ENCODE measurements at places on chromosomes 12 and 14.

GRCh38 chr14:34956931-34957330 lies 25.9 kb upstream of the SRP54 start:
- no peak for DNase-seq

- no peak for DNase-seq
Observed at GRCh38 chr12:10982244-10982643, 4.5 kb downstream of the TAS2R50 start.

- no peak for DNase-seq
Observed at GRCh38 chr14:95303552-95303951, 16.2 kb downstream of the CLMN start.

DNA sequence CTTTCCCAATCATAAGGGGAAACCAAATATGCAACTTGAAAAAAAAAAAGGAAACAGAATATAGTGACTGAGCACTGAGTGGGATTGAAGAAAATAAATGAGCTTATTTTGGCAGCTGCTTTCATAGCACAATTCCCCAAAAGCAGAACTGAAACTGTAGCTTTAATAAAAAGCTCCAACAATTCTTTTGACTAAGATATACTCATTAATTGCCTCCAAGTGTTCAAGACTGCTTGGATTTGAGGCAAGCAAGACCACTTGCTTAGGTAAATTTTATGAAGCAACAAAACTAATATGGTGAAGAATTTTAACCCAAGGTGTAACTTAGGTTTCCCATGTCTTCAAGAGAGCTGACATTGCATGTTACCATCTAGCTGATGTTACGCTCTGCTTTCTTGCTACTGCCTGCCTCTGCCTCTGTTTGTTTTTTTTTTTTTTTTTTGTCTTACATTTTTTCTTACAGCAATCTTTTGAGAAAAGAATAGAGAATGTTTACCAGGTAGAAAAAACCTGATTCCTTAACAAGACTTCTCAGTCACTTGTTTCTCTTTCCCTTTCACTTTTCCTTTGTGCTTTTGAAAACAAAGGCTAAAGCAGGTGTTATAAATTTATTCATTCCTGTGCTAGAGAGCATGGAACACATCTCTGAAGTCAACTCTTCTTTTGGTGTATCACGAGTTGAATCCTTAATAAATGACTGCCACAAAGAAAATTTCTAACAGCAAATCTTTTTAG lies 134.4 kb downstream of the BCAT1 start:
- DNase-seq: no peak

- no peak for DNase-seq
Observed at GRCh38 chr12:111211910-111212757, 156.8 kb downstream of the PHETA1 start.

DNA sequence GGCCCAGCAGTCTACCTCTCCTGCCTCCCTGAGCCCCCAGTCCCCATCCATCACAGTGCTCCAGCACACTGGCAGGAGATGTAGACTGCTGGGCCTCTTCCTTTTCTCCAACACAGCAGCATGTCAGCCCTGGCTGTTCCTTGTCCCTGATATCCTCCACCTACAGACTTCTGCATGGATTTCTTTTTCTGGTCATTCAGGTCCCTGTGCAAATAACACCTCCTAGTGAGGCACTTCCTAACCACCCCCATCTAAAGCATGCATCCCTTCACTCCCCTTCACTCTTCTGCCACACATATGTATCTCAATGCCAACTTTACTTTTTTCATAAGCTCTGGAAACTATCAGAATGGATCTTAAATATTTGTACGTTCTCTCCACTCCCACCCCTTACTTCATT lies 81.5 kb downstream of the SLC24A4 start:
- DNase-seq: no peak

DNA sequence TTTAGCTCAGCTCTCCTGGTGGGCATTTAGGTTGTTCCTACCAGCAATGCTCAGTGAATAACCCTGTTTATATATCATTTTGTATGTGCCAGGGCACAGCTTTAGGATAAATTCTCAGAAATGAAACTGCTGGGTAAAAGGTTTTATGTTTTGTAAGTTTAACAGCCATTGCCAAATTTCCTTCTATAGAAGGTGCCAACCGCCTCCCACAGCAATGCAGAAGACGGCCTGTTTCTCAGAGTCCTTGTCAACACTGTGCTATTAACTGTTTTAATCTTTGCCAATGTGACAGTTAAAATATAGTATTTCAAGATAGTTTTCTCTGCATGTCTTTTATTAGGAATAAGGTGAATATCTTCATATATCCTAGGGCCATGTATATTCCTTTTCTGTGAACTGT lies 65.0 kb downstream of the PPP1R13B start:
- DNase-seq: no peak

DNA sequence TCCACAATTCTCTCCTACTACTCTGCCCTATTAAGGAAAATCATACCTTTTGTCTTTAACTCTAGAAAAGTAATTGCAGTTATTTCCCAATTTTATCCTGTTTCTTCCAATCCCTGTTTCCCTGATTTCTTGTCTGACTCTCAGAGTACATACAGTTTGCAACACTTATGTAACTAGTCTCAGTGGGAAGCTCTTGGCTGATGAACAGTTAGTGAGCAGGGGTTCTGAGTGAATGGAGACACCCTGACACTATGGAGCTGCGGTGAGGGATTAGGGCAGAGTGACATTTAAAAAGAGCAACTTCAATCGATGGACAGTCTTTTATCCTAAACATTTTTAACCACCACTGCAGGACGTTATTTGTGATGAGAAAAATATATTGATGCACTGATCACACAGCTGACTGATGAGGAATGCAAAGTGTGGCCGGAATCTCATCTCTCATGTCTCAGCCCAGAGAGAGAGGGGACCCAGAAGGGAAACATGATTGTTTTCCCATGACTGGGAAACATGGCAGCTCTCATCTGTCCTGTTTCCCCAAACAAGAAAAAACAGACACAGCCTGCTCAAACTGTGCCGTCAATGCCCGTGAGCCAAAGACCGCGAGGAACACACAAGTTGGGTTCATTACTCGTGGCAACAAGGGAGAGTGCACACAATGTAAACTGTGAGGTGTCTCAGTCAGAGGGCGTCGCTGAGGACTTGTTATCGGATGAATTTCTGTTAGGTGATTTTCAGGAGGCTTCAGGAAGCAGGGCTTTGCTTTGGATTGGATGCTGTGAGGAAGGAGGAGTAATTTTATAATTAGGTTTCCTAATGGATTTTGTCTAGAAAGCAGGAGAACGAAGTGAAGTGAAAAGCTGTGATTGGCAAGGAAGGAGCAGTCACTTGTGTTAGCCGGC lies 5.2 kb upstream of the SLC6A13 start:
- DNase-seq: no peak

DNA sequence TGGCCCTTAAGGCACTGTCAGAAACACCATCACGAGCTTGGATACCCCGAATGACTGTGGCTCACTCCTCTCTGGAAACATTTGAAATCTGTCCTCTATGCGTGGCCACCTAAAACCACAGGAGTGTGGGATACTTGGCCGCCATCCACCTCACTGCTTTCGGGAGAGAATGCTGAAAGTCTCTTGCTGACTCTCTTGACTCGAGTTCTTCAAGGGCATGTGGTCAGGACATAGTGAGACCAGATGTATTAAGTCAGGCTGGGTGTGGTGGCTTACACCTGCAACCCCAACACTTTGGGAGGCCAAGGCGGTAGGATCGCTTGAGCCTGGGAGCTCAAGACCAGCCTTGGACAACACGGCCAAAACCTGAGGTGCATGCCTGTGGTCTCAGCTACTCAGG lies 174.7 kb upstream of the ALG10B start:
- no peak for DNase-seq

- peak; percentile 61 for DNase-seq
Observed at GRCh38 chr12:121811434-121812319, 7.9 kb downstream of the SETD1B start.

DNA sequence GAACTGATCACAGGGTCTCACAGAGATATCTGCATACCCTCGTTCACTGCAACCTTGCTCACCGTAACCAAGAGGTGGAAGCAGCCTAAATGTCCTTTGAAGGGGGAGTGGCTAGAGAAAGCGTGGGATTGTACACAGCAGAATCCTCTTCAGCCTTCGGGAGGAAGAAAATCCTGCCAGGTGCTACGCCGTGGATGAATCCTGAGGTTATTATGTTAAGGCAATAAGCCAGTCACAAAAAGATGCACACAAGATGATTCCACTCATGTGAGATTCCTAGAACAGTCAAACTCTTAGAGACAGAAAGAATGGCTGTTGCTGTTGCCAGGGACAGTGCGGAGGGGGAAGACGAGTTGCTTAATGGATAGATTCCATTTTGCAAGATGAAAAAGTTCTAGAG lies 39.6 kb upstream of the SFSWAP start:
- no peak for DNase-seq

DNA sequence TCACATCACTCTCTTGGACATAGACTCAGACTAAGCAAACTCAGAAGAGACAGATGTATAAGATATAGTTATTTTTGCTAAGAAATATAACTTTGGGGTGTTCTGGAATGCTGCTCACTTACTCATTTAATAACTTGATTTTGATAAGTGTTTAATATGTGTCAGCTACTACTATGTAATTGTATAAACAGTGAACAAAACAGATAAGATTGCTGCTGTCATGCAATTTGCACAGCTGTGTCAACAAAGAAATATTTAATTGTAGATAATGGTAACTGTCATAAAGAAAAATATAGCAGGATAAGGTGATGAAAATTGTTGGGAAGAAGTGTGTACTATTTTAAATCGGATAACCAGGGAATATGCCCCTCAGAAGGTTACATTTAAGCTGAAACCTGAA lies 84.1 kb upstream of the ZDHHC17 start:
- no peak for DNase-seq

- DNase-seq: no peak
Observed at GRCh38 chr14:103192246-103192840, 69.1 kb downstream of the TNFAIP2 start.

DNA sequence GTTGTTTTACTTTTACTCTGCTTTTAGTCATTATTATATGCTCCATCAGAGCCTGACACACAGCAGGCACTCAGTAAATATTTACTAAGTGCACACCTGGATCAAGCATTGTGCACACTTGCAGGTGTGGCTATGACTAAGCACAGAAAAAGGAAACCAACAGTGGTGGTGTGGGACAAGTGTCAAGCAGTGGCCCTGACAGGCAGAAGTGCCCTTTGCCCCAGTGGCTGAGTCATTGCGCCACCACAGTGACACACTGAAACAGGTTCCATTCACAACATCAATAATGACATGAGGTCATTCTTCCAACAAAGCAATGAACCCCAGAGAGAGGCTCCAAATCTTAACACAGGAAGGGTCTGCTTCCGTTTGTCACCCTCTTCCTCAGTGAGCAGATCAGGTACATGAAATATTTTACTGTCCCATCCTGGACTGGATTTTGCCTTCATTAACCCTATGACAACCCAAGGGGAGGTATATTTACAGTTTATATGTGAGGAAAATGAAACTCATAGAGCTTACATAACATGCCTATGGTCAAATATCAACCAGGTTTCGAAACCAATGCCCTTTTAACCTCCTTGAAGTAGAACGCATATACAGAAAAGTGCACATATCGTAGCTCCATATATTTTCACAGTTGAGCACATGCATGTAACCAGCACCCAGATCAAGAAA lies 82.6 kb upstream of the GTF2A1 start:
- DNase-seq: no peak

GRCh38 chr12:67802731-67803130 lies 154.2 kb downstream of the DYRK2 start:
- DNase-seq: no peak

GRCh38 chr14:80638620-80639515 lies 302.7 kb downstream of the CEP128 start:
- DNase-seq: no peak

DNA sequence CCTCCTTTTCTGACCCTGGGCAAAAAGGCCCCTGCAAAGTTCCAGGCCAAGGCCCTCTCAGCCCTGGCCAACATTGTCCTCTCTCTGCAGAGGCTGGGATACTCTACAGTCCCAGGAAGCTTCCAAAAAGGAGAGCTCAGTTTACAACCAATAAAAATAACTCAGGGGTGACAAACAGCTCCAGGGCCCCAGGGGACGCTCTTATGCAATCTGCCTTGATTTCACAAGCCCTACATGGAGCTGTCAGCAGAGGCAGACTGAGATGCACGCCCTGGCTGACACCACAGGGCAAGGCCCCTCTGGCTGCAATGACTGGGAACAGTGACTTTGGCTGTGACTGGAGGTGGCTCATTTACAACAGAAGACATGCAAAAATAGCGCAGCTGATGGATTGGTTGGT lies 129.0 kb upstream of the MED13L start:
- no peak for DNase-seq

DNA sequence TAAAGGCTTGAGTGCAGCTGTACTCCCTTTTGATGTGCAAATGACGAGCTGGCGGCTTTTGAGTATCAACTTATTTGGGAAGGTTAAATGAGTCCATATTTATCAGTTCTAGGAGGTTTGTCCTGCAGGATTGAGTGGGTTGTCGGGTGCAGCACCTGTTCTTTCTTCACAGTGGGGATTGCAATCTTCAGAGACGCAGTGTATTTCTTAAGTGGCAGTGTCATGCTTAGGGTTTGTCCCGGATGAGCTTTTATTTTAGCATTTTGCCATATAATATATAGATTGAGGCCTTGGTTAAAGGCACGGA lies 1.2 kb downstream of the FUT8 start:
- no peak for DNase-seq

GRCh38 chr12:101945369-101946232 lies 68.2 kb downstream of the DRAM1 start:
- no peak for DNase-seq

GRCh38 chr12:21980544-21980943 lies 39.3 kb upstream of the ABCC9 start:
- no peak for DNase-seq

- DNase-seq: no peak
Observed at GRCh38 chr12:27539191-27539631, 15.2 kb downstream of the PPFIBP1 start.

- DNase-seq: no peak
Observed at GRCh38 chr14:56065621-56066290, 52.5 kb upstream of the PELI2 start.

DNA sequence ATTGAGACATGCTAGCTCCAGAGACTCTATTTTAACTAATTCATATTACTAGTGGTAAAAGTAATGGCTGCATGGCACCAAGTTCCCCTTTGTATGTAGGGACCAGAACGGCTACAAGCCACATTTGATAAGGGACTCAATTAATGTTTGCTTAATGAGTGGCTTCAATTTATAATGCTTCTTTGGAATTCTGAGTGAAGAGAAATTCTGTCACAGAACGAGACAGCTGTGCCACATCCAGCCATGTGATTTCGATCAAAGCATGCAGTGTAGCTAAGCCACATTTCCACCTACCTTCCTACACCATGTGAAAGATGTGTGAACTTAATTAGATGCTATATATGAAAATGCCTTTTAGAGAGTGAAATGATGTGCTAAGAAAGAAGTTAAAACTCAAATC lies 217.4 kb downstream of the ACSS3 start:
- no peak for DNase-seq

- no peak for DNase-seq
Observed at GRCh38 chr12:52221912-52222457, 11.1 kb upstream of the KRT7 start.

GRCh38 chr14:63910583-63911363 lies 58.0 kb downstream of the SYNE2 start:
- DNase-seq: no peak

GRCh38 chr14:71332476-71332875 lies 425.2 kb downstream of the PCNX1 start:
- DNase-seq: no peak

GRCh38 chr12:58671196-58671595 lies 249.1 kb downstream of the LRIG3 start:
- DNase-seq: no peak

GRCh38 chr12:55637467-55637866 lies 775 bp downstream of the OR10P1 start:
- no peak for DNase-seq

Data from activated gamma-delta T cell (primary cell).